ENCODE measurements at places on chromosomes 3 and 15.

DNA sequence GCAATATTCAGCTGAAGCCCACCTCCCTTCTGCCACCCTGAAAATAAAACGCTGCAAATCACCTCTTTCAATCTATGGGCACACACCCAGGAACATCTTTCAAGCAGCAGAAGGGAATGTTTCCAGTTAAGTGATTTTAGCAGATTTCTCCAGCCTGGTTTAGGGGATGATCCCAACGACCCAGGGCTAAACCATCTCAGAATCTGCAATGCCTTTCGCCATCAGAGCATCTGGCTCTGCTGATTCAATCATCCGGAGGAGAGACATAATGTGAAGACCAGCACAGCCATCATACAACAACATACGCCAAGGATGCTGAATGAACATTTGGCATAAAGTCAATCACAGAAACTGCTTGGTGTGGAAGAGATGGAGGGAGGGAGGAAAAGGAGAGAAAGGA lies 15.5 kb upstream of the LRRN1 start:
- DNase-seq, result no peak

- no peak for DNase-seq
These were observed 16.4 kb upstream of the ANKRD34C start for GRCh38 chr15:79265987-79266579.

GRCh38 chr3:149634072-149634471 lies 23.8 kb downstream of the WWTR1 start:
- DNase-seq, result no peak

- no peak for DNase-seq
These were observed 35.6 kb downstream of the SMAD3 start for GRCh38 chr15:67100801-67101581.

GRCh38 chr3:149509526-149509925 lies 35.0 kb downstream of the TM4SF4 start:
- no peak for DNase-seq

DNA sequence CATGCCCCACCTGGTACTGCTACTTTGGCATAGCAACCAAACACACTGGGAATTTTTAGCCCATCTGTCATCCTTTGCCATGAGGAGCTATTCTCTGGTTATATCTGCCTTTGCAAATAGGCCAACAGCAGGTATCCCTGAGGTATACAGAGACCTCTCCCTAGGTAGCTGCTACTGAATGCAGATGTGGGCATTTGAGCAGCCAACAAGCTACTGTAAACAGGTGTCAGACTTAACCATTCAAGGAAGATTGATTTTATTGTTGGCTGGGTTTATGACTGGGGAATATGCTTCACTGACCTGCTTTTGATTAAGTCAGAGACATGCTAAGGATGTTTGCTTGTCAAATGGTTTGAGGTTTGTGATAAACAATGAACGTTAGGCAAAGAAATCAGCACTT lies 183.2 kb downstream of the OXSM start:
- no peak for DNase-seq

GRCh38 chr3:123668906-123669305 lies 84.1 kb upstream of the HACD2 start:
- DNase-seq, result no peak
